Naive thymus-derived CD4-positive, alpha-beta T cell (primary cell): ENCODE measurements at places on chromosomes 1 and 21.
A peak's percentile ranks its signal among the peaks of the same experiment; 100 is the strongest.

DNA sequence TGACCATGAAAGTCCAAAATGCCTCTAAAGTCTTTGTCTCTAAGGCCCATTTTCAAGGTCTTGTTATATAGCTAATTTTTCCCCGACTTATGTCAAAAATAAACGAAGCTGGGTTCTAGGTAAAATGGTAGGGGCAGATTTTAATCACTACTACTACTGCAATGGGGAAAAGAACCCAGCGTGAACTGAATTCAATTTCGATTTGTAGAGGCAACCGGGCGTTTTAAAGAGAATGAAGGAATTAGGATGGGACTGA, 536 bp upstream of the EXO1 start:
- DNase-seq = no peak

- no peak for DNase-seq
These were observed 185.9 kb downstream of the GREM2 start for GRCh38 chr1:240426051-240426450.

DNA sequence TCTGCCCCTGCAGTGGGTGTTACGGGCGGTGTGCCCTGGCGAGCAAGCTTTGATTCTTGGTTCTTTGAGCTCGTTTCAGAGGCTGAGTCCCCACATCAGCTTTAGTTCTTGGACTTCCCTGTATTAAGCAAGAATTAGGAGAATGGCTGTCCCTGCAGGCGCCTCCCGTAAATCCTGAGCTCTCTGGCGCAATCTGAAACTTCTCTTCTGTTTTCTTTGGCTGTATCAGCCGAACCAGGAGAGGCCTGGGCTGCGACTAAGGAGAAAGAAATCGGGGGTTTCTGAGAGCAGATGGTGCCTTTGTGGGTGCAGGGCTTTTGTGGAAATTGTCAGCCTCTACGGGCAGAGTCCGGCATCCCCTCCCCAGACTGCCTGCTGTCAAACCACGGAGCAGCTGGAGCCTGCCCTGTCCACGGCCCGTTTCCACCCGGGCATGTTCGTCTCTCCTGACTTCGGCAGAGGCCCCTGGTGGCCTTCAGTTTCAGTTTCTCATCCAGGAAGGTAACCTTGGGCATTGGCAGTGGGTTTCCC, 17.9 kb downstream of the CSTB start:
- no peak for DNase-seq

DNA sequence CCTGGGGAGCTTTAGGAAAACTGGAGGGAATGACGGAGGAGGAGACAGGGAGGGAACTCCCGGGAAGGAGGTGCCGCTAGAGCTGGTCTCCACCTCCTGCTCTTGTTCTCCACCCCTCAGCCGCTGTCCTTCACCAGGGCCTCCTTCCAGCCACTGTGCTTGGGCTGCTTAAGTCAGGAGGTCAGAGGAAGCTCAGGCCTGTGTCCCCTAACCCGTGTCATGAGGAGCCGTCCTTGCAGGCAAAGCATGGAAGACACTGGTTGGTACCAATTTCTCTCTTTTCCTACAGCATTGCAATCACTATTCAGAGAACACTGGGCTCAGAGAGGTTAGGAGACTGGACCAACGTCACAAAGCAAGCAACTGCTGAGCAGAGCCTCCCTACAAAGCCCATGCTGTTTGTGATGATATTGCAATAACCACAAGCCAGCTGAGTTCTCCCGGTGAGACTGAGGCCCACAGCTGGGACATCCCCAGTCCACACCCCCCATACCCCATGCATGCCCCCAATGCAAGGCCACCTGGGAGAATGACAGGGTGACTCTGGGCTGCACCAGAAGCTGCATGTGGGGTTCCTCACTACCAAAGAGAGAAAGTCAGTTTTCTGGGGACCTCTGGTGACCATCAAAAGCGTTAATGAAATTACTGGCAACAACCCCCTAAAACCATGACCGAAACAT, 427.5 kb downstream of the NPHP4 start:
- DNase-seq = no peak

- DNase-seq = no peak
These were observed 69.8 kb downstream of the MPZL1 start for GRCh38 chr1:167791281-167792187.

GRCh38 chr1:186790101-186790500, 38.6 kb upstream of the PLA2G4A start:
- DNase-seq = no peak

DNA sequence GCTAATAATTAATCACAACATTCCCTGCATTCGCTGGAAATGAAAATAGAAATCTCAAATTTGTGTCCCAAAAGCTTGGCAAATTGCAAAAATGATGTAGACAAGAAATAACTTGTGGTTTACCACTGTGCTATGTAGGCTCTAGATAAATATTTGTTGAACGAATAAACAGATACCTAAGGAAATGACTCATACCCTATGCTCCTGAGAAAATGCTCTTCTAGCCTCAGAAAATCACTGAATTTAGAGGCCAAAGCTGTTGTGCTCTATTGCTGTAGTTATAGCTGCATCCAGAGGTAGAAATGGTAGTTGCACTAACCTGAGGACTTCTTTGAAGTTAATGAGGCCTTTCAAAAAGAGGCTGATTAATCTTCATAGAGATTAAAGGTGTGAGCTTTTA, 142.0 kb upstream of the ZNHIT6 start:
- no peak for DNase-seq

DNA sequence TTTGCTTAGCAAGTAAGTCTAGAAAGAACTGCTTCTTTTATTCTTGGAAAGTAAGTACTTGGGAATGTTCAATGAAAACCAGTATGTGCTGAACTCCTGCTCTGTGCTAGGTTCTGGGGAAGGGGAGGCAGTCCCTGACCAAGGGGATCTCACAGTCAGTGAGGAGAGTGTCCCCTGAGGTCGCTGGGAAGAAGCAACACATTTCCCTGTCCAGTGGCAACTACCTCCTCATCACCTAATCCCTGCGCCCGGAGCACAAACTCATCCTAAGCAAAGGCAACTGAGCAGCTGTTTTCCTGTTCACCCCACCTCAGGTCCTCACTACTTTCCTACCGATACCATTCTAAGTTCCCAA, 61.7 kb upstream of the ANGPTL1 start:
- no peak for DNase-seq

- peak; percentile 54 for DNase-seq
These were observed 642 bp downstream of the RSRP1 start for GRCh38 chr1:25246600-25247023.

- peak; percentile 53 for DNase-seq
These were observed 1.4 kb downstream of the TRAPPC10 start for GRCh38 chr21:44013380-44014088.

DNA sequence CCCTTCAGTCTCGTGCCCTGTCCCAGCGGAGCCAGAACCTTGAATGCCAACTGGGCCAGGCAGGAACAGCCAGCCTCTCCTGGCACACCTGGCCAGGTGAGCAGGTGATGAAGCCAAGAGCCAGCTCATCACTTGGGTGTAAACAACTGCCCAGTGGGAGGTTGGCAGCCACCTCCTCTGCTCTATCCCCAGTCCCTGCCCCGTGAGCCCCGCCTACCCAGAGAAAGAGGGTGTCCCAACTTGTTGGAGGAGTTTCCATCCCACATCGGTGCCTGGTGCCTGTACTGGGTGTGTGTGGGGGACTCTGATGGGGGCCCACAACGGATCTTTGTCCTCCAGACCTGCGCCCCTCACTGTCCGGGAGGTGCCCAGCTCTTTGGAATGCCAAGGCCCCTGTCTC, 17.8 kb upstream of the FAM131C start:
- DNase-seq = no peak

- DNase-seq = no peak
These were observed 13.7 kb downstream of the PTPRU start for GRCh38 chr1:29249951-29250581.

GRCh38 chr1:20731057-20731991, 1.2 kb downstream of the SH2D5 start:
- no peak for DNase-seq

- peak; percentile 65 for DNase-seq
These were observed 4.1 kb downstream of the EIF2D start for GRCh38 chr1:206608108-206608698.

DNA sequence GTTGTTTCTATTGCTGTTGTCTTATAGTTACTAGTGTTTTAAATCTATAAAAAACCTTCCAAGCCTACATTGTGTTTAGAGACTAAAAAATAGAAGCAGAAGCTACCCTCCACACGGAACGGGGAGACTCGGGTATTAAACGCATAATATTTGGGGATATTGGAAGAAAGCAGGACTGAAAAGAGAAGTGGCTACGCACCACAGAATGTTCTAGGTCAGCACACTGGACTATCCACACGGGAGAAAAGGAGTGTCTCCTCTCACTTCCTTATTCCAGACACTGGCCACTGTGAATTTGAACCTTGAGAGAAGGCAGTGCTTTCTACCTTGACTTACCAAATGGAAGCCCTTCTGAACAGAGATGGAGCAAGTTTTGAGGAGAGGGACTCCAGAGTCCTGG, 1.0 kb upstream of the OR10J4 start:
- DNase-seq = no peak

DNA sequence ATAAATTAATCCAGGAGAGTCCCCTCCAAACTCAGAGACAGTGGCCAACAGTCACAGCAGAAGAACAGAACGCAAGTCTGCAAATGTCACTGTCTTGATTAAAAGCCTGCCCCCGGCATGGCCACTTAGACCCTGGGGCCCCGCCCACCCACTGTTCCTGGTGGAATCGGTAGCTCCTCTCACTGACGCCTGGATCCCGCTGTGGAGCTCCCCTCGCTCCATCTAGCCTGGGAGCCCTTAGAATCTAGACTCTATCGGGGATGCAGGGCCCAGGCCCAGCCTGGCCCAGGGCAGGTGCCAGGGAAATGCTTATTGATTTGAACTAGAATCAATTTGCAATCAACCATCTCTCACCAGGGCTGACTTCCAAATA, 21.4 kb upstream of the PLEKHG5 start:
- DNase-seq = no peak

DNA sequence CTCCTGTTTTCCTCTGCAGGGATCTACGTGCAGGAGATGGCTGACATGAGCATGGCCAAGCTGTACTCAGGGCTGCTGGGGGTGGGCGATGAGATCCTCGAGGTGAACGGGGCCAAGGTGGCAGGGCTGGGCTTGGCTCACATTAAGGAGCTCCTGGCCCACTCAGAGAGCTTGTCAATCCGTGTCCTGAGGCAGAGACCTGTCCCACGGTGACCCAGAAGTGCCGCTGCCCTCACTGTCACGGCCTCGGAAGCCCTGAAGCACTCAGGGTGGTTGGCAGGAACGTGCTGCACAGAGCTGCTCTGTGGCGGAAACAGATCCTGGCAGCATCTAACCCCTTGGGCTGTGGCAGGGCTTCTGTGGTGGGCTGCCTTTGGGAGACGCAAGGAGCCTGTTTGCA, 37.6 kb downstream of the KIAA1614 start:
- DNase-seq = no peak

DNA sequence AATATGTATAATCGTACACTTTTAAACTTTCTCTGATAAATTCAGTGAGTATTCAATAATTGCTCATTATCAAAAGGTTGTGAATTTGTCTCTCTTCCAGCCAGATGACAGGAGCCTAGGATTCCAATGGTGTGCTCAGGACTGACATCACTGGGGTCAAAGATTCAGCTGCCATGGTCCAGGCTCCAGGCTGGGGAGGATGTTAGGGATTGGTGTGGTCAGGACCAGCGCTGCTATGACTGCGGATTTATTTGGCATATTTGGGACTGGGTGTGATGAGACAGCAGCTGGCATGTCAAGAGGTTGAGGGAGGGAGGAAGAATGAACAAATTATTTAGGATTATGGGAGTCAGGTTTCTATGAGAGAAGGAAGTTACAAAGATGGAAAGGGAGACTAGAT, 48.2 kb upstream of the ABCA4 start:
- no peak for DNase-seq

DNA sequence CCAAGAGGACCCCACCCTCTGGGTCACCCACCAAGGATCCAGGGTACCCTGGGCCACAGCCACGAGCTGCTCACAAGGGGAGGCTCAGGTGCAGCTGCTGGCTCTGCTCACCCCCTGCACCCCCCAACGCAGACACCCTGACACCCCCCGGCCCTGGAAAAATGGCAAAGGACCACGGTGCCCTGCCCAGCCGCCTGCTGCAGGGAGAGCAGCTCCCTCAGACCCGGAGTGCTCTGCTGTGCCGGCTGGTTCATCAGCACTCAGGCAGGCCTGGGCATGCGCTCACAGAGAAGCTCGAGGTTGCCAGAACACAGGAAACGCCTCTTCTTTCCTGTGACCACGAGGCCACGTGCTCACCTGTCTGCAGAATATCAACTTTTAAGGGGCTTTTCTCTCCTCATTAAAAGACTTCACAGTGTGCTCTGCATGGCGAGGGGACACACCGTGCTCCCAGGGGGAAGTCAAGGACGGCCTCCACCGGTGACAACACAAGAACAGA, 4.3 kb upstream of the C1QTNF12 start:
- DNase-seq = no peak

- no peak for DNase-seq
These were observed 157.1 kb upstream of the SYT6 start for GRCh38 chr1:114310695-114311271.

GRCh38 chr1:157367870-157368269, 184.4 kb downstream of the FCRL5 start:
- DNase-seq = no peak

DNA sequence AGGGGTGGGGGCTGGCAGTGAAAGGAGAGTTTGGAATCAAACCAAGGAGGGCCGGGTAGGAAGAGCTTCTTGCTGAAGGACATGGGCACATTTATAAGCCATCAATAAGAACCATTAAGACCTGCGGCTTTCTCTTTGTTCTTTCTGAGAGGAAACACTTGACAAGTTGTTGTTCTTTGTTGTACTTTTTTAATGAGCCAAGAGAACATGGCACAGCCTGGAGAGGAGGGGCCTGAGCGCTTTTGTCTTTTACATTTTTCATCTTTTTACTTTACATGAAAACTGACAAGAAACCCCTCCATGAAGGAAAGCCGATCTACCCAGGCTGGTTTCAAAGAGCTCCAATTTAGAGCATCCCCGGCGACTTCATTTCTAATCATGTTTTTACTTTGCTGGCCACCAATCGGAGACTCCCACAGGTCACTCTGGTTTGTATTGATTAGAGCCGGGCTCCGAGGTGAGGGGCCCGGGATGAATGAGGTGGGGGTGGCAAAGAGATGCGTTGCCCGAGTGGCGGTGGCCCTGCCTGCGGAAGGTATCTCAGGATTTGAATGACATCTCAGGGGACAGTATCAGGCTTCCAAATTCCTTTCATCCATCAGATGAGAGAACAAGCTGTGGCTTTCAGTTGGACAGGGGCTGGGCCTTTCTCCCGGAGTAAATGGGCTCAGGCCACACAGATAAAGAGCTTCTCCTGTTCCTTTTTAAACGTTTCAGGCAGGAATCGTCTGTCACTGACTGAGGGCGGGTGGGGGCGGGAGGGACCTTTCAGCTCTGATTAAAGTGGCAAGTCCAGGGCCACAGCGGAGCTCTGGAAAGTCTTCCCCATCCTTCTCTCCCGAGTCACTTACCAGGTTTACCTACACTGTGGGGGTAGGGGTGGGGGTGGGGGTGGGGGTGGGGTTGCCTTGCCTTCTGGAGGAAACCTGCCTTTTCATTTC, 138.8 kb upstream of the ARHGEF16 start:
- DNase-seq = no peak
